ENCODE measurements at places on chromosomes 7 and 10.

GRCh38 chr10:84353052-84353803, 24.8 kb downstream of the CCSER2 start:
- DNase-seq: no peak
- peaks cover 11% of the 10 kb centered on the region for H3K36me3 ChIP-seq
- H3K4me1 ChIP-seq: peaks cover 56% of the 10 kb centered on the region
- H3K27ac ChIP-seq: no peak overlapping the region
- H3K4me3 ChIP-seq: no peak overlapping the region
- H3K27me3 ChIP-seq: no peaks in the 10 kb centered on the region

GRCh38 chr10:79250259-79250658, 97.0 kb upstream of the PPIF start:
- peak overlapping the region; percentile 45 for H3K4me3 ChIP-seq
- no peaks in the 10 kb centered on the region for H3K27me3 ChIP-seq
- peaks cover 64% of the 10 kb centered on the region for H3K4me1 ChIP-seq
- H3K27ac ChIP-seq: peak overlapping the region; percentile 86
- DNase-seq: no peak

GRCh38 chr10:9781666-9782065, 1236.0 kb upstream of the CELF2 start:
- DNase-seq: no peak
- no peak overlapping the region for H3K27ac ChIP-seq
- H3K36me3 ChIP-seq: no peaks in the 10 kb centered on the region

- H3K4me3 ChIP-seq: no peak overlapping the region
- H3K4me1 ChIP-seq: peaks cover 5% of the 10 kb centered on the region
- no peaks in the 10 kb centered on the region for H3K27me3 ChIP-seq
These were observed 107.3 kb downstream of the EXOC4 start for GRCh38 chr7:133360201-133360600.

DNA sequence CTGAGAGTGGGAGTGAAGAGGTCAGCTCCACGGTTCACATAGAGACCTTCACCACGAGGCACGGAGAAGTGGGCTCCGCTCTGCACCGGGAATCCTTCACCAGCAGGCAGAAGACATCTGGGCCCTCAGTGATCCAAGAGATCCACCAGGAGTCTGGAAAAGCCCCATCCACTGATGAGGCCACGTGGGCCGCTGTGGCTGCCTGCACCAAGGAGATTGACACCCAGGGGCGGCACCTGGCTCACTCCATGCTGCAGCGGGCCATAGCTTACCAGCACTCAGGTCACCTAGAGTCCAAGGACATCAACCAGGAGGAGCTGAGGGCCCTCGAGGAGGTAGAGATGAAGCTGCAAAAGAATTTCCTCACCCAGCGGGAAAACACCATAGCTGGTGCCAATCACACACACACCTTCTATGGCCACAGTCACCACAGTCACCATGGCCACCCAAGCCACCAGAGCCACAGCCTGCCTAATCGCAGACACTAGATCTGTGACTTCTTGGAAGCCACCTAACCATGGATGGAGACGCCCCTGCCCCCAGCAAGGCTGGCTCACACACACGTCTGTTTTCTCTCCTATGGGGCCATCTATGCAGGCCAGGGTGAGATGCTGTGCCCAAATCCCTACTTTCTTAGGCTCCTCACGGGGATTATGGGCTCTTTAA, 694 bp downstream of the C10orf62 start:
- peaks cover 5% of the 10 kb centered on the region for H3K27me3 ChIP-seq
- peak; percentile 76 for DNase-seq
- H3K36me3 ChIP-seq: no peaks in the 10 kb centered on the region

- DNase-seq: no peak
- H3K27me3 ChIP-seq: peaks cover 4% of the 10 kb centered on the region
- no peak overlapping the region for H3K4me3 ChIP-seq
- H3K27ac ChIP-seq: no peak overlapping the region
- H3K36me3 ChIP-seq: peaks cover 7% of the 10 kb centered on the region
- peaks cover 45% of the 10 kb centered on the region for H3K4me1 ChIP-seq
These were observed 155.4 kb upstream of the ITGB1 start for GRCh38 chr10:33113466-33113865.

GRCh38 chr7:78444267-78444666, 645.7 kb downstream of the PHTF2 start:
- no peaks in the 10 kb centered on the region for H3K27me3 ChIP-seq
- H3K4me1 ChIP-seq: no peaks in the 10 kb centered on the region
- no peaks in the 10 kb centered on the region for H3K36me3 ChIP-seq
- no peak overlapping the region for H3K4me3 ChIP-seq

DNA sequence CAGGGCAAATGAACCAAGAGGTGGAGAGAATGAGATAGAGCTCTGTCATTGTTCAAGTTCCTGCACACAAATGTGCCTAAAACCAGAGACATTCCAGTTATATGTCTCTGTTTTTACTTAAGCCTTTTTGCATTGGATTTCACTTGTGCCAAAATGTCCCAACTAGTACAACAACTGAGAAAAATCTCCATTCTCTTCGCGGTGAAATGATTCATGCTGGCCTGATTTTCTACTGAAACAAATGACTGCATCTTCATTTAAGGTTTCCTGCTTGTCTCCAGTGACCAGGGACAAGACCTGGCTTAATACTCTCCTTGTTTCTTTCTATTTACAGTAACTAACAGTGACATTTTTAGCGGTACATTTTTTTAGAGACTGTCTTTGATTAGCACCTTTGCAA, 714.9 kb downstream of the KCNMA1 start:
- H3K36me3 ChIP-seq: no peaks in the 10 kb centered on the region
- H3K27ac ChIP-seq: no peak overlapping the region
- H3K4me3 ChIP-seq: no peak overlapping the region
- no peaks in the 10 kb centered on the region for H3K27me3 ChIP-seq
- no peak for DNase-seq

DNA sequence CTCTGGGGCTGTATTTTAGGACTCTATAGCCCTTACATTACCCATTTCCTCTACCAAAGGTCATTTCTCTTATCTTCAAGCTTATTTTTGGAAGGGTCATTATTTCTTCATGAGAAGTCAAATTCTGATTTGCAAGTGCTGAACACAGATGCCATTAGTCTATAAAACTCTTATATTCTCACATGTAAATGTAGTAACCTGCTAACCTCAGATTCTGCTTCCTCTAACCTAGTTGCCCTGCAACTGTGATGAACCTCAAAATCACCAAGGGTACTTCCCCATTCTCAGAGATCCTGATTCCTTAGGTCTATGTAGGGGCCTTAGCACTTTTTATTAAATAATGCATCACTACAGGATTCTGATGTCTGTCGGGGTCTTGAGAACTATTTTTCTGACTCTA, 6.3 kb downstream of the FAS start:
- H3K4me3 ChIP-seq: no peak overlapping the region
- H3K4me1 ChIP-seq: peaks cover 83% of the 10 kb centered on the region
- H3K27ac ChIP-seq: no peak overlapping the region
- H3K27me3 ChIP-seq: no peaks in the 10 kb centered on the region
- H3K36me3 ChIP-seq: peaks cover 48% of the 10 kb centered on the region

DNA sequence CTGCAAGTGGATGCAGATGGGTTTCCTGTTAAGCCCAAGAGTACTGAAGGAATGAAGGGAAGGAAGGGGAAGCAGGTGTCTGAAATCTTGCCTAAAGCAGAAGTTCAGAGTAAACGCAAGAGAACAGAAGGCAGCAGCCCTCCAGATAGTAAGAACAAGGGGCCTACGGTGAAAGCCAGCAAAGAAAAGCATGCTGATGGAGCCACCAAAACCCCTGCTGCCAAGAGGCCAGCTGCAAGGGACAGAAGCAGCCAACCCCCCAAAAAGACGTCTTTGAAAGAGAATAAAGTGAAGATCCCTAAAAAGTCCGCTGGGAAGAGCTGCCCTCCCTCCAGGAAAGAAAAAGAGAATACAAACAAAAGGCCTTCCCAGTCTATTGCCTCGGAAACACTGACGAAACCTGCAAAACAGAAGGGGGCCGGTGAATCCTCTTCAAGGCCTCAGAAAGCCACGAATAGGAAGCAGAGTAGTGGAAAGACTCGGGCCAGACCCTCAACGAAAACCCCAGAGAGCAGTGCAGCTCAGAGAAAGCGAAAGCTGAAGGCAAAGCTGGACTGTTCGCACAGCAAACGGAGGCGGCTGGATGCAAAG, 152.5 kb downstream of the LCOR start:
- peaks cover 17% of the 10 kb centered on the region for H3K36me3 ChIP-seq
- H3K27me3 ChIP-seq: no peaks in the 10 kb centered on the region
- H3K4me3 ChIP-seq: peak overlapping the region; percentile 51
- H3K27ac ChIP-seq: peak overlapping the region; percentile 22
- DNase-seq: peak; percentile 29

GRCh38 chr10:6097063-6097462, 8.2 kb downstream of the RBM17 start:
- H3K36me3 ChIP-seq: peaks cover 68% of the 10 kb centered on the region
- H3K4me1 ChIP-seq: peaks cover 49% of the 10 kb centered on the region
- DNase-seq: no peak
- H3K4me3 ChIP-seq: no peak overlapping the region
- H3K27me3 ChIP-seq: no peaks in the 10 kb centered on the region

DNA sequence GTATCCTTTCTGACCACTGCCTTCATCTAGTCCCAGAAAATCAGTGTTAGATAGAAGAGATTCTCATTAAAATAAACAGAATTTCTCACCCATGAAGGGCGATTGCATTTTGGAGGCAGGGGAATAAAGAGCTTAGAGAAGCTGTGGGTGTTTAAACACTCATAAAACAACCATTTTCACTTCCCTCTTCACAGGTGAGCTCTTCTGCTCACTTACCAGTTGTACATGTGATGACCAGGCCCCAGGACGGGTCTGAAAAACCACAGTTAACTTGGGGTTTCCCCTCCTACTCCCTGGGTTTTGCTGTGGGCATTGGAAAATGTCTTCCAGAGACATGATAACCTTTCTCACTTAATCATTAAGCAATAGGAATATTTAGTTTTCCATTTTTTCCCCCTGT, 411.6 kb upstream of the DPP6 start:
- H3K27me3 ChIP-seq: no peaks in the 10 kb centered on the region
- no peaks in the 10 kb centered on the region for H3K36me3 ChIP-seq
- H3K4me1 ChIP-seq: no peaks in the 10 kb centered on the region
- H3K27ac ChIP-seq: no peak overlapping the region

DNA sequence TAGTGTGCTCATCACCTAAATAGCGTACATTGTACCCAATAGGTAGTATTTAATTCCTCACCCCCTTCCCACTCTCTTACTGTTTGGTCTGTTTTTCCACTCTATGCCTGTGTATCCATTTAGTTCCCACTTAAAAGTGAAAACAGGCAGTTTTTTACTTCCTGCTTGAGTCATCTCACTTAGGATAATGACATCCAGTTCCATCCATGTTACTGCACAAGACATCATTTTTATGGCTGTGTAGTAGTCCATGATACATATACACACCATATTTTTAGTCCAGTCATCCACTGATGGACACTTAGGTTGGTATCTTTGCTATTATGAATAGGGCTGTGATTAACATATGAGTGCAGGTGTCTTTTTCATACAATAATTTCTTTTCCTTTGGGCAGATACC, 10.1 kb downstream of the STK17A start:
- no peak for DNase-seq
- peaks cover 42% of the 10 kb centered on the region for H3K36me3 ChIP-seq
- H3K27ac ChIP-seq: peak overlapping the region; percentile 62
- peaks cover 73% of the 10 kb centered on the region for H3K4me1 ChIP-seq
- H3K27me3 ChIP-seq: no peaks in the 10 kb centered on the region

GRCh38 chr10:51804866-51805265, 105.5 kb upstream of the CSTF2T start:
- H3K27me3 ChIP-seq: no peaks in the 10 kb centered on the region
- no peaks in the 10 kb centered on the region for H3K4me1 ChIP-seq
- H3K27ac ChIP-seq: no peak overlapping the region

DNA sequence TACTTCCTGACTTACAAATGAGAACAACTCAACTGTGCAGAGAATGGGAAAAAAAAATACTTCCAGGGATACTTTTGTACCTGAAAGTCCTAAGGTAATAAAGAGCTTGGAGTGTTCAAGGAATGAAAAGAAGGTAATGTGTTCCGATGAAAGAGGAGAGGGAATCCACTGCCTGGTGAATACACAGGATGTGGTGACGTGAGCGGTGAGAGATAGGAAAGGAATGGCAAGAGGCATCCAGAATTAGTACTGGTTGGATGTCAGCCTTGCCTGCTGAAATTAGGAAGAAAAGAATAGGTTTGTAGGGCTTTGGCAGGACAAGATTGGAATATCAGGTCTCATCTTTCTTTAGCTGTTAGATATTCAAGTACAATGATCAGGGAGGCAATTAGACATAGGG, 347.7 kb downstream of the POM121L12 start:
- no peaks in the 10 kb centered on the region for H3K27me3 ChIP-seq
- no peaks in the 10 kb centered on the region for H3K36me3 ChIP-seq
- H3K4me3 ChIP-seq: no peak overlapping the region
- no peak overlapping the region for H3K27ac ChIP-seq

DNA sequence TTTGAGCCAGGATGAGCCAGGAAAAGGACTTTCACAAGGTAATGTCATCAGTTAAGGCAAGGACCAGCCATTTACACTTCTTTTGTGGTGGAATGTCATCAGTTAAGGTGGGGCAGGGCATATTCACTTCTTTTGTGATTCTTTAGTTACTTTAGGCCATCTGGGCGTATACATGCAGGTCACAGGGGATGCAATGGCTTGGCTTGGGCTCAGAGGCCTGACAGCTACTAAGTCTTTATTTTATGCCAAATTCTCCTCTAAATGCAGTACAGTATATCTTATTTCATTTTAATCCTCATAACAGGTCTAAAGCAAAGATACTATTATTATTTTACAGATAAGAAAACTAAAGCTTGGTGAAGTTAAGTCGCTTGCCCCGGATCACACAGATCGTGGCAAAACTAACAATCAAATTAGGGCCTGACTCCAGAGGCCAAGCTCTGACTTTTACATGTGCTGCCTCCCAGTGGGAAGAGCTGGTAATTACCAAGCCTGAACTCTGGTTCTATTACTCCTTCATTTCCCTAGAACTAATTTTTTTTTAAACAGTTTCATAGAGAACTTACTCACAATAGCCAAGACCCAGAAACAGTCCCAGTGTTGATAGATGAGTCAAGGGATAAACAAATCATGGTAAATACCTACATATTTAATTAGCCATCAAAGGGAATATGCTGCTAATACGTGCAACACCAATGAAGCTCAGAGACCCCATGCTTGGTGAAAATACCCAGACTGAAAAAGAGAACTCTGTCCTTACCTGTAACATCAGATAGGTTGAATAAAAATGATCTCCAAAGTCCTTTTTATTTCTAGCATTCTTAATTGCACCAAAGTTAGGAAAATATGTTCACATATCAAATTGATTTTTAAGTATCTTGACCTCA, 35.4 kb downstream of the C7orf25 start:
- no peaks in the 10 kb centered on the region for H3K27me3 ChIP-seq
- no peak overlapping the region for H3K4me3 ChIP-seq
- H3K4me1 ChIP-seq: no peaks in the 10 kb centered on the region
- no peak overlapping the region for H3K27ac ChIP-seq
- H3K36me3 ChIP-seq: no peaks in the 10 kb centered on the region

- no peak for DNase-seq
- H3K4me3 ChIP-seq: peak overlapping the region; percentile 86
- peaks cover 26% of the 10 kb centered on the region for H3K4me1 ChIP-seq
- H3K27ac ChIP-seq: peak overlapping the region; percentile 89
- peaks cover 21% of the 10 kb centered on the region for H3K36me3 ChIP-seq
These were observed 469 bp upstream of the NOC3L start for GRCh38 chr10:94363251-94363565.

All from activated CD8-positive, alpha-beta T cell treated with anti-CD3 and anti-CD28 coated beads, Interleukin-2, amount 10 ng/mL, durations not matched to agents 7 days and 5 days (primary cell).